ENCODE measurements at places on chromosomes 6 and 20.

DNA sequence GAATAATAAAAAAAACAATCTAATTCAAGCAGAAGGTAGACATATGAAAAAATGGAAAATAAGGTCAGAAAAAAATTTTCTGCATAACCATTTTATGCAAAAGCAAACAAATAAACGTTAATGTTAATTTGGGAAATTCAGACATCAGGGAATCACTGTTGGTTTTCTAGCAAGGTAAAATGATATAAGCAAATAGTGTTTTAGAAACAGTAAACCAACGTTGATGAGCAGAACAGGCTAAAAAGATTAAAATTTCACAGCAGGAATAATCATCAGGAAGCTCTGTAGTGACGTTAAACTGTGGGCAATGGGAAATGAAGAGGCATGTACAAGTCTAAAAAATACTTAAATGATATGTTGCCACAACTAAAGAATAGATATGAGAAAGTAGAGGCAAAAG is 54.5 kb upstream of the HMGCLL1 start:
- DNase-seq, result no peak

- peak; percentile 64 for DNase-seq
Measured at GRCh38 chr20:11676630-11677287, 240.9 kb upstream of the BTBD3 start.

GRCh38 chr20:8036771-8037170 is 17.2 kb upstream of the TMX4 start:
- DNase-seq, result no peak

GRCh38 chr6:20350215-20350614 is 51.5 kb upstream of the E2F3 start:
- DNase-seq, result no peak

DNA sequence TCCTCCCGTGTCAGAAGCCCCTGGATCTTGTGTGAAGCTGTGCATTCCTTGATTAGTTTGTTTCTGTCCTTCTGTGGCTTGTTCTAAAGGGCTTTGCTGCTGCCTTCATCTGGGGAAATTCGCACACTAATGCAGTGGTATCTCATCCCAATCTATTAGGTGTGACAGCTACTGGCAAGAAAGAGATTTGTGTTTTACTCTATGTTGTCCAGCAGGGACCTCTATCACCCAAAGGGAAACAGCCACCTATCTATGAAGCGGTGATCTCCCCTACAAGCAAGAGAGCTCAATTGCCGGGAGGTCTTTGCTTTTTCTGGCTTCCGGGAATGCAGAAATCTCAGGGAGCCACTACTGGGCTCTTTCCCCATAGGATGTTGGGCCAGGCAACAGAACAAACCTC is 151.8 kb downstream of the NRN1 start:
- no peak for DNase-seq

- DNase-seq, result no peak
Measured at GRCh38 chr6:147974376-147974775, 368.3 kb upstream of the SASH1 start.

DNA sequence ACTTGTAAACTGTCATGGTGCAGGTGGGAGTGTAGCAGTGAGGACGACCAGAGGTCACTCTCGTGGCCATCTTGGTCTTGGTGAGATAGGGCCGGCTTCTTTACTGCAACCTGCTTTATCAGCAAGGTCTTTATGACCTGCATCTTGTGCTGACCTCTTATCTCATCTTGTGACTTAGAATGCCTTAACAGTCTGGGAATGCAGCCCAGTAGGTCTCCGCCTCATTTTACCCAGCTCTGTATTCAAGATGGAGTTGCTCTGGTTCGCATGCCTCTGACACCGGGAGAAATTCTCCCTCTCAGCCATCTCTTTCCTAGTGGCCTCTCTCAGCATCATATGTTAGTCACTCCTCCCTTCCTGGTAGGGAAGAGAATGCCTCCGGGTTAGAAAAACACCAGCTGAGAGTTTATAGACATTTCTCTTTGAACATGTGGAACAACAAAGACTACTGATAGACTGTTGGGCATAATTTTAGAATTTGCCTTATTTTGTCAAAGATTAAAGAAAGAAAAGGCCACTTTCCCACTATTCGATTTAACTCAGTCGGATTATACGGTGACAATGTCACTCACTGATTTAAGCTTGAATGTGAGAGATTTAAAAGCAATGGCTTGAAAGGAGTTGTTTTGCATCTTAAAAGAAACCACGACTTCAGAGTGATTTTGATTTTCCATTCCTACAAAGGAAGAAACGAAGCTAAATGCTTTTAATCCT is 67.9 kb upstream of the SNX9 start:
- no peak for DNase-seq

- no peak for DNase-seq
Measured at GRCh38 chr6:46541556-46541955, 50.3 kb upstream of the RCAN2 start.

GRCh38 chr6:148629592-148630465 is 117.0 kb upstream of the UST start:
- no peak for DNase-seq

DNA sequence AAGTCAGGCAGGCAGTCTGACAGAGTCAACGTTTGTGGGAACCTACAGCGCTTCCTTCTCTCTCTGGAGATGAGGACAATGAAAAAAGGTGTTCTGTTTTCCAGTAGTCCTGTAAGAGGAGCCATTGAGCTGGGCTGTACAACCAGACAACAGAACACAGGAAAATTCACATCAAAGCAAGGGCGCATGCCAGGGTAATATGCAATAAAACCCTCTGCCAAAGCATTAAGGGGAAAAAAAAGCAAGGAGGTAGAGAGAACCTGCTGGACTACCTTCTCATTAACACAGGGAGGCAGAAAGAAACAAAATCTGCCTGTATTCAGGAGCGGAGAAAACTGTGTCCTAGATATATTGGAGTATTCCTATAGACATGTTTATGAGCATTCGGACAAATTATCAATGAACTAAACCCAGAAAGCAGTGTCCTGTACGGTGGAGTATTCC is 1.3 kb downstream of the RNF24 start:
- peak; percentile 90 for DNase-seq

- DNase-seq, result no peak
Measured at GRCh38 chr6:49988900-49989299, 19.5 kb upstream of the DEFB113 start.

GRCh38 chr20:63402860-63403220 is 41.7 kb upstream of the CHRNA4 start:
- DNase-seq, result no peak

DNA sequence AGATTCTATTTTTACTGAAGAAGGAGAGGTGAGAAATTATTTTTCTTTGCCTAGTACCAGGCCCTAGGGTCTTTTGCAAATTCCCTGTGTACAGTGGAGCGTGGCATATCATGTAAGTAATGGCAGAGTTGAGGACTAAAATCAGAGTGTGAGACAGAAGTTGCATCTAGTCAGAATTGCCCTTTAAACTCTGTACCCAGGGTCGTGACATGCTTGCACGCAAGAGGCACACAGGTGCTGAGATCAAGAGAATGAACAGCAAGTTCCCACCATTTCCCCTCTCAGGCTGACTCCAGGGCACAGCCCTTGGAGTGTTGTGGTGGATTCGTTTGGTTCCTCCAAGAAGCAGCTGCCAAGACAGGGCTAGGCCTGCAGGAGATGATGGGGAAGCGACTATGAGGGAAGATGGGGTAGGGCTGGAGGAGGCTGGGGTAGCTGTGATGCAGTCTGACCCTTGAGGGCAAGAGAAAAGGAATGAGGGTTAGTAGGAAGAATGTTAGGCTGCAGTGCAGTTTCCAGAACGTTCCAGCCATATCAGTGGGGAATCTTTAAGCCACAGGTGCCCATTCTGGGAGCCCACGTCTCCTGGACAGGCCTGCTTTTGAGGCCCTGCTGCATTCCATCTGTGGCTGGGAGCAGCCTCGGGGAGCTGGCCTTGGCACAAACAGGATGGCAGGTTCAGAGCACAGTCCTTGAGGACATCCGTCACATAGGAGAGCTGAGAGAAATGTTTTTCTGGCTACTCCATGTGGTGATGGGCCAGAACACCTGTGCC is 6.9 kb downstream of the NELFCD start:
- no peak for DNase-seq

- peak; percentile 46 for DNase-seq
Measured at GRCh38 chr20:10524643-10525042, 89.5 kb downstream of the SLX4IP start.

DNA sequence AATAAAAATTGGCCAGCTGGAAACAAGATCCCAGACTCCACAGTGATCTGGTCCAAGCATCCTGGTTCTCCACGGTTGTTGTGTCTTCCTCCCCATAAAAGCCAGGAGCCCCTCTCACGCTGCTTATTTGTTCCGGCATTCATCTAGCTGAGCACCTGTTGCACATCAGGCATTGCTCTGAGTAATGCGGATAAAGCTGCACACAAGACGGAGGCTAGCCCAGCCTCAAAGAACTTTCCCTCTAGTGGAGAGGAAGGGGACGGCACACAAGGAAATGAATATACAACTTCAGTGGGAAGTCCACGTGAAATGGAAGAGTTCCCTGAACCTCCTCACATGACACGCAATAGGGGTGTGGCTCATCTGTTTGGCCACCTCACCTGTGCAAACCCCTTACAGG is 30.3 kb upstream of the NXT1 start:
- DNase-seq, result no peak

- DNase-seq, result no peak
Measured at GRCh38 chr20:57323034-57323433, 6.6 kb upstream of the SPO11 start.

DNA sequence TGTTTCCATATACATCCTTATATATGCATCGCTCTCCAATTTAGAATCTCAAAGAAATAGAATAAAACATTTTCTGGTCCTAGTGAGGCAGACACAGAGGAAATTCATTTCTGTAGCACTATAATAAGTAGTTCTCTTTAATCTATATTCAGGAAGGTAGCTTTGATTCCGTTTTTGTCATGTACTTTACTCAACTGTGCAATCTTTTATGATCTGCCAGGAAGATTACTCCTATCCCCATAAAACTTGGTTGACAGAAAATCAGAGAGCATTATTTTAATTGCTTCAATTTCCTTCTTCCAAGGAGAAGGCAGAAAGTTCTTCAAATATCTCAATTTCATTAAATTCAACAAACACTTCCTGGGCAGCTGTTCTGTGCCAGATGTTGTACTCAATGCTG is 10.6 kb upstream of the CLIC5 start:
- DNase-seq, result no peak

DNA sequence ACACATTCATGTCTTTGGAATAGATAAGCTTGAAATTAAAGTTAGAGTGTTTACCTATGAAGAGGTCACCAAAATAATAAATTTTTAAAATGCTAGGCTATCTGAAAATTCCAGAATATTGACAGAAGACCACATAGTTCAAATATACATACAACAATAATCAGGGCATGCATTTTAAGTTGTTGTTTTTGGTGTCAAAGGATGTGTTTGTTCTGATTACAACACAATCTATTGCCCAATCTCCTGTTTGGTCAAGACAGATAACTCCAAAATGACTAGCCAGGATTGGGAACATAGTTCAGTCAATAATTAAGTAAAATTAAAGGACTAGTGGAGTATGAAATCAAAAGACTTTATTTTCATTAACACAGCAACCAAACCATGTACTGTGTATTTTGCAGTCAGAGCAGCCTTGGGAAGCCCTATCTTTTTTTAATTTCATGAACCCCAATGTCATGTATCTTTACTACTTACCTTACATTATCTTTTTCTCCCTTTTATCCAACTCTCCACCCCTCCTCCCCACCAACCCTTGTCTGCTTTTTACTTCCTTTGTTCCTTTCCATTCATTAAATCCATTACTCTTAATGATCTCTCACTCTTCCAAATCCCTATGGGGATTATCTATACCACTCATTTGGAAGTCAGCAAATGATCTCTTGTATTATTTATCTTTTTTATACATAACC is 111.2 kb downstream of the CDK19 start:
- no peak for DNase-seq

DNA sequence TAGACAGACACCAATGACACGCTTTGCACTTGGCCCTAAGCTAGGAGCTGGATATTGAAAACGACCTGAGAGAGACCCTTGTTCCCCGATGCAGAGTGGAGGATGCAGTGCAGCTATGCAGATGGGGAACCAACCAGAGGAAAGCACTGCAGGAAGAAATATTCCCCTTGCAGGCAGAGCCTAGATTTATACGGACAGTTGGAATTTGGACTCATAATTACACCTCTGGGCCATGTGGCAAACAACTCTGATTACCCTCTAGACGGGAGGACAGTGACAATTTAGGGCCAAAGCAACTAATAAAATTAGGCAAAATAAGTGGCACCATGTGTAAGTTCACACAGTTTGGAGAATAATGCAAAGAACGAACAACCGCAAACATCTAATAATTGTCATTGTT is 12.3 kb downstream of the PMEPA1 start:
- no peak for DNase-seq

DNA sequence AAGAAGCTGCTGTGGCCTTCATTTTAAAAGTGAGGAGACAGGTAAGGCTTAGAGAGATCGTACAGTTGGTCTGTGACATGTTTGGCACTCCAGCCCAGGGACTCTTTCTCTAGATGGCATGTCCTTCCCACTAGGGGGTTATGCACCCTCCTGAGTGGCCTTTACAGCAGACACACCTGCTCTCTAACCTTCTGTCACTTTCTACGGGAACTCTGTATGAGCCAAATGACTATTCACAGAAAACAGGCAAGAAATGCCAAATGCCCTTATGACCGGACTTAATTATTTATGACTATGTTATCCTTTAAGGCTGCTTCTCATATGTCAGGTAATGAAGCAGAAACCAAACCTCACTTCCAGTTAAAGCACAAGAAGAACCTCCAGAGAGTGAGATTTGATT is 91.2 kb downstream of the MAP3K5 start:
- DNase-seq, result peak; percentile 2

DNA sequence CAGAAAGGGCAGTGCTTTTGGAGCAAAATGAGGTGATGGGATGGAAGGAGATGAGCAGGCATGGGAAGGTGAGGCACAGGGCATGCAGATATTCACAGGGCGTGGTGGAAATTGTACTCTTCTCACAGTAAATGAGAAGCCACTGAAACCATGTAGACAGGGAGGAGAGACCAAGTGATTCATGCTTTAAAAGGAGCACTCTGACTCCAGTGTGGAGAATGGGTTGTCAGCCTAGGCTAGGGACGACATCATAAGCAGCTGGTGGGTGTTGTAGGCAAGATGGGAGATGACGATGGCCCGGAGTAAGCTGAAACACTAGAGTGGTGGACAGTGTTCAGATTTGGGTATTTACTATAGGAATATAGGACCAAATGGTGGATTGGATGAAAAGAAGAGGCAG is 18.4 kb downstream of the PDE7B start:
- no peak for DNase-seq

DNA sequence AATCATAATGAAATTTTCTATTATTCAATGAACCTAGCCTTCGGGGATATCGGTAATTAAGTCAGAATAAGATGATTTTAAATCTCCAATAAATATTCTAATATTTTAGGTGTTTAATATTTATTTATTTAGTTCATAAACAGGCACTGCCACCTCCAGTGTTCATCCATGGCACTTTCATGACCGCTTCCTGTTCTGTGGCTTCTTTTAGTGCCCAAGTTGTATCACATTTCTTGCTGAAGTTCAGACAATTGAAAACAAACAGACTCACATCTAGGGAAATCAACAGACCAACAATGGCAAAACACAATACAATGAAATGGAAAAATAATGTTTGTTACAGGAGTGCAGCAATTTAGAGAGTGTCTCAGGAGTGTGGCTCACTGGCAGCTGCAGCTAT is 26.0 kb downstream of the HDDC2 start:
- DNase-seq, result no peak

GRCh38 chr6:33248643-33248931 is 23.1 kb downstream of the VPS52 start:
- DNase-seq, result peak; percentile 28
